ENCODE measurements at places on chromosomes 6 and 20.

GRCh38 chr20:22437354-22437753 lies 147.0 kb downstream of the FOXA2 start:
- DNase-seq, result no peak

- peak; percentile 65 for DNase-seq
Measured at GRCh38 chr6:40999569-40999968, 39.5 kb downstream of the UNC5CL start.

DNA sequence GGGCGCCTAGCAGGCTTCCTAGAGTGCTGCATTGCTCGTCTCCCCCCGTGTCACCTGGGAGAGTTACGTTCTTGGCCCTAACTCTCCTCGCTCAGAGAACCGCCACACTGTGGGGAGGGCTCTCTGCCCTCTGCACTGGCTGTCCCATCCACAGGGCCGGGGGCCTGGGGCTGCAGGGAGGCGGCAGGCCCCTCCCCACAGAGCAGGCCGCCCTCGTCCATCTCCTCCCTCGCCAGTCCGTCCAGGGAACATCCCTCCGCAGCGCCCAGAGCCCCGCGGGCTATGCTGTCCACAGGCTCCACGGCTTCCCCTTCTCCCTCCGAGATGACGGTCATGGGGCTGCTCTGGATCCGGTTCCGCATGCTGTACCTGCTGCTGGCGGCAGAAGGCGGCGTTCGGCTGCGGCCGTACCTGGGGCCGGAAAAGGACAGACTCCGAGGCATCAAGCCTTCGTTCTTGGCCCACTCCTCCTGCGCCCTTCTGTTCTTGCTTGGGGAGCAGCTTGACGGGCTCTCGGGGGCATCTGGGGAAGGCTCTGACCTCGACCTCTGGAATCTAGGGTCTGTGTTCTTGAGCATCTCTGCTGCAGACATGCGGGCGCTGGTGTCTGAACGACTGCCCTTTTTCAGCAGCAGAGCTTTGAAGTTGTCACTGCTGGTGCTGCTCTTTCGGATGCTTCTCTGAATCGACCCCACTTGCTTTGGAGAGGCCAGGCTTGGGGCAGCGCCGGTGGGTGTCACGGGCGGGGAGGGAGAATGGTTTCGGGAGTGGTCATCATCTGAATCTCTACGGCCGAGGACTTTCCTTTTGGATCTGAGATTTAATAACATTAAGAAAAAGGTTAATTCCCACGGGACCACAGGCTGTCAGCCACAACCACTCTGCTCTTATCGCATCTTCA lies 20.2 kb downstream of the HEBP2 start:
- no peak for DNase-seq

GRCh38 chr6:125304970-125305660 lies 3.3 kb upstream of the HDDC2 start:
- peak; percentile 47 for DNase-seq

- no peak for DNase-seq
Measured at GRCh38 chr6:34697544-34697836, 923 bp upstream of the ILRUN start.

DNA sequence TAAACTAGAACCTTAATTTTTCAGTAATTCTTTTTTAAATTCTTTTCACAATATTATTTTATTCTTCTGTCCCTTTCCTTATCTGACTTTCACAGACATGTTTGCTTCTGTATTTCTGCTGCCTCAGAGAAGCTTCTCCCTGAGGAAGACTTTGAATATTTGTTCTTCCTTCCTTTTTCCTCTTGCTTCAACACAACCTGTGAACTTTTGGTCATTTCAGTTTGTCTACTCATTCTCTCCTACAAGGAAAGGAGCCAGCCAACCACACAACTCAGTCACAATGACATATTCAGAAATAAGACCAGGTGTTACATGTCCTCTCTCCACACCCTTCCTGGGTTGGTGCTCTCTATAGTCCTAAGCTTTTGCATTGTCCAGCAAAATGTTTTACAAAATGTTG lies 310.4 kb downstream of the TFAP2B start:
- DNase-seq, result no peak

GRCh38 chr6:151071295-151071694 lies 168.5 kb upstream of the AKAP12 start:
- DNase-seq, result no peak

Data from MV-4-11 (cell line).